ENCODE measurements at places on chromosomes 4 and X. TPM values are rescaled to one million over a fixed set of nuclear protein-coding genes. Genes with fewer than 3 reads are reported as not detected.
A peak's percentile ranks its signal among the peaks of the same experiment; 100 is the strongest.

DNA sequence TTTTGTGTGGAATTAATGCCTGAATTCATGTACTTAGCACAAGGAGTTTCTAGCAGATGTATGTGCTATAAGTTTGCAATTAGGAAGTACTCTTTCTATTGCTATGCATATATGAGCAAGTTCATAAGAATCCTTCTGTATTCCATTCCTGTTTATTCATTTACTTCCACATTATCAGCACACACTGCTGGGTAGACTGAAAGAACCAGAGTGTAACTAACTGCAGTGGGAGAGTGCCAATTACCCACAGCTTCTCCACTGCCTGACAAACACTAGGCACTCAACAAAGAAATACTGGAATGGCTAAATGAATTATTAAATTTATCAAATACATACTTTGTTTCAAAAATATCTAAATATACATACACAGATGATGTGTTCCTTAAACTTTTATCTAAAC, 219.6 kb downstream of the CAMK2D start:
- H3K36me3 ChIP-seq: no peaks in the 10 kb centered on the region
- H3K4me3 ChIP-seq: no peak overlapping the region
- no peaks in the 10 kb centered on the region for H3K27me3 ChIP-seq
- H3K4me1 ChIP-seq: no peaks in the 10 kb centered on the region
- H3K27ac ChIP-seq: no peak overlapping the region

DNA sequence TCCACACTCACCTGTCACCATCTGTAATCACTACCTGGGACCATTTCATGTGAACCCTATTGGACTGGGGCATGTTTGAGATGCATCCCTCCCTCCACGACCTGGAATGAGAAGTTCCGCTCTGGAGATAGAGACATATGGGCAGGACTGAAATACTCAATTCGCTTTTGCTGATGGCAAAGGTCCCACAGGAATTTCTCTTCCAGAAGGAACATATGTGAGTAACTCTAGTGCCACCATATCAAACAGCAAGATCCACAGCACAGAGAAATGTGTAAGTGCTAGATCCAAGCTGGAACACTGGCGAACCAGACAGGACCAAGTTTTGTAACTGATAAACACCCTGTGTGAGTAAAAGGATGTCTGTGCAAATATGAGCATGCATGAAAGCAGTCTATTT, 43.9 kb downstream of the SEL1L3 start:
- no peaks in the 10 kb centered on the region for H3K27me3 ChIP-seq
- H3K4me3 ChIP-seq: no peak overlapping the region
- H3K27ac ChIP-seq: no peak overlapping the region
- no peak for DNase-seq
- no peaks in the 10 kb centered on the region for H3K4me1 ChIP-seq
- H3K36me3 ChIP-seq: peaks cover 37% of the 10 kb centered on the region

DNA sequence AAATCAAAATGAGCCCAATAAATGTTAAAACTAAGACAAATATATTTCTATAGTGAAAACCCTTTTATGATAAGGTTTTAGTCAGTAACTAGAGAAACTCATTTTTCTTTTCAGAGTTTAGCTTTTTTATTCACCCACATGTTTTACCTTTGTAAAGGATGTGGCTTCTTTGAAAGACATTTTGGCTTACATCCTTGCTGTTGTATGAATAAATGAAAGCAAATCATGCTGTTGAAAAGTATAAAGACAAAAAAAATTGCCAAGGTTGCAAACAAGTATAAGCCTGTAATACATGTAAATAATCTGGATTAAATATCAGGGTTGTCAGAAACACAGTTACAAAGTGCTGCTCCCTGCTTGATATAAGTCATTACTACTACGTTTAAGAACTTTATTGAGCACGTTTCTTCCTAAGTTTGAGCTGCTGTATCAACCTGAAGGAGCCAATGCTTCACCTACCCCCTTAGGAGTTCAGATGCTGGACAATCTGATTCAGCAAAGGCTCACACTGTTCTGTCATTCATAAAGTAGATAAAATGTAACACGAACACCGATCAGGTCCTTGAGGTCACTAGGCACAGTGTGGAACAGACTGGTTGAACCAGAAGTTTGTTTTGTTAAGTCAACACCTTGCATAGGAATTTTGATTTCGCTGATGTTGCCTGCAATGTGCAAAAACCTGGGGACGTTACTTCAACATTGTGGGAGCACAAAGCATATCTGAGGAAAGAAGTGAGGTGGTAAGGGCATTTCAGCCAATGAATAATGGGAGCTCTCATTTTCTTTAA, 321.2 kb upstream of the BMP3 start:
- H3K4me1 ChIP-seq: peaks cover 5% of the 10 kb centered on the region
- DNase-seq: peak; percentile 15
- no peak overlapping the region for H3K27ac ChIP-seq
- H3K36me3 ChIP-seq: no peaks in the 10 kb centered on the region

DNA sequence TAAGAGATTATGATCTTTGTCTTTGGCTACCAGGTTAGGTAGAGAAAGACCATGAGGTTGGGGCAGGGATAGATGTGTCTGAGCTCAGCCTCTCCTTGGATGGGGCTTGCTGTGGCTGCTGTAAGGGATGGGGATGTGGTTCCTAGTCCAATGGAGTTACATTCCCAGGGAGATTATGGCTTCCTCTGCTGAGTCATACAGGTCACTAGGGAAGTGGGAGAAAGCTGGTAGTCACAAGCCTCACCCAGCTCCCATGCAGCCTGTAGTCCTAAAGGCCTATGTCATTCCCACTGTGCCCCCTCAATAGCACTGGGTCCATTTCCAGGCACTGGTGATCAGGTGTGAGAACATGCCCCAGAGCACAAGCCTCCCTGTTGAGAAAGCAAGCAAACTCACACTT, 70.6 kb upstream of the CENPE start:
- no peaks in the 10 kb centered on the region for H3K4me1 ChIP-seq
- H3K27me3 ChIP-seq: no peaks in the 10 kb centered on the region
- H3K36me3 ChIP-seq: no peaks in the 10 kb centered on the region

NDNF gene
- total RNA-seq: not detected

TGIF2LX gene
- not detected for total RNA-seq

DNA sequence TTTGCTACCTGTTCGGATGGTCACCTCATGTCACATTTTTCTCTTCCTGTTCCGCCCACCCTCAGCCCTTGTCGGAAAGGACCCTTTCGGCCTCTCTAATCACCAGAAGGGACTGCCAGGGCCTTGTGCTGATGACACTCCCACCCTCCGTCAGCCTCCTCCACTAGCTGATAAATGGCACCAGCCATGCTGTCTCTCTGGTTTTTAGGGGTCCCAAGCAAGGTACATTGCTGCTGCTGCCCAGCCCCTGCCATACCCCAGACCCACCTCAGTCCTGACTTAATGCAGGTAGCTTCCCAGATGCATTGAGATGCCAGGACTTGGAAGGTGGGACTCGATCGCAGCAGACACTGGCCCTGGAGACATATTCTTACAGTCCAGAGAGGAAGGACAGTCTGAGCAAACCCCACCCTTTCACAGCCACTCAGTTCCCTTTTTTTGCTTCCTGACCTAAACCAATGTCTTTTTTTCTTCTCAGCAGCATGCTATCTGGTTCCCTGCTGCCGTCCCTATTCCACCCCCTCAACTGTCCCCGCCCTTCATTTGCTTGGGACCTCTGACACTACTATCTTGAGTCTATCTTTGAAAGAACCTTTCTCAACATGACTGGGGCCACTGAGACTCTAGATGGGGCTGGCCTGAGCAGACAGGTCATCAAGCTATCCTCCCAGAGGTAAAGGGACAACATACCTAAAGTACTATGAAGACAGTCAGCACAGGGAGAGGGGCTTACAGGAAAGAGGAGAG, at the start of gene BTK:
Gene BTK (minus strand): TSS at position 397 of the 747 bp plus-strand sequence. CDS start 10,907 bp downstream, outside the sequence.
- no peaks in the 10 kb centered on the region for H3K36me3 ChIP-seq
- H3K27me3 ChIP-seq: no peaks in the 10 kb centered on the region
- no peak within 1 kb of the TSS for H3K27ac ChIP-seq
- no peak within 1 kb of the TSS for H3K4me3 ChIP-seq

PABPC5 gene
- total RNA-seq: not detected

JADE3 gene
- total RNA-seq: 0.44 TPM

DNA sequence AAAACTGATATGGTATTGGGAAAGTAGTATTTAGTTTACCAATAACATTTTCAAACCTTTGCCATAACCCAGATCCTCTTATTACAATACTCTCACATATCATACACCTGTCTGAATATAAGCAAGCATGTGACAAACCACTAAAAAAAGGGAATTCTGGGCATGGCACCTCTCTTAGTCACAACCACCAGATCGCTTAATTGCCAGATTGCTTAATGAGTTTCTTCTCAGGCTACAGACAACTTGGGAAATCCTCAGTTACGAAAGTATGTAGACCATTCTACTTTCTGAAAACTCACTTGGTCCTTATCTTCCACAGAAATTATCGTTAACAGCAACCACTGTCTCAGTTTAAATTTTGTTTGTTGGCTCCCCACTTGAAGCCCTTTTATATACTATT, 2.1 kb downstream of the NAF1 start:
- DNase-seq: no peak
- peak overlapping the region; percentile 66 for H3K4me3 ChIP-seq
- H3K4me1 ChIP-seq: peaks cover 37% of the 10 kb centered on the region
- peaks cover 12% of the 10 kb centered on the region for H3K36me3 ChIP-seq
- H3K27ac ChIP-seq: no peak overlapping the region
